ENCODE measurements at places on chromosomes 12 and 14. TPM values are rescaled to one million over a fixed set of nuclear protein-coding genes. Genes with fewer than 3 reads are reported as not detected.

GRCh38 chr12:27449026-27449425 lies 2.5 kb downstream of the SMCO2 start:
- peaks cover 4% of the 10 kb centered on the region for H3K27me3 ChIP-seq
- no peaks in the 10 kb centered on the region for H3K36me3 ChIP-seq
- no peak overlapping the region for H3K27ac ChIP-seq
- no peak for DNase-seq
- no peaks in the 10 kb centered on the region for H3K4me1 ChIP-seq

GRCh38 chr12:124018539-124018938 lies 45.5 kb downstream of the ZNF664 start:
- H3K27ac ChIP-seq: no peak overlapping the region
- H3K4me1 ChIP-seq: no peaks in the 10 kb centered on the region
- H3K27me3 ChIP-seq: no peaks in the 10 kb centered on the region
- no peaks in the 10 kb centered on the region for H3K36me3 ChIP-seq
- no peak overlapping the region for H3K4me3 ChIP-seq

DNA sequence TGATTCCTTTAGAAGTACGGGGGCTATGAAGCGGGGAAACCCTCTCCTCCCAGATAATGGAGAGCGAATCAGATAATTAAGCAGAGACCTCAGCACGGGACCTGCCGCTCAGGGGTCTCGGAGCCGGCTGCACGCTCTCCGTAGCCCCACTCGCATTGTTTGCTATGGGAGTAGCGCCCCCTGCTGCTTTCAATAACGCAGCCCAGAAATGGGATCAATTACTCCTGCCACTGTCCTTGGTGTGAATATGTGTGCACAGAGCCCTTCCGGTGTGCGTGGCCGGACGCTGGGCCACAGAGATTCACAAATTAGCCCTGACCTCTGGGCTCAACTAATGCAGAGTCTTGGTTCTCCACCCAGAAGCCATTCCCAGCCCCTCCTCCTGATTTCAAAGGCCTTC lies 76.4 kb upstream of the TMEM132C start:
- no peak overlapping the region for H3K27ac ChIP-seq
- H3K27me3 ChIP-seq: no peaks in the 10 kb centered on the region
- no peak for DNase-seq
- no peak overlapping the region for H3K4me3 ChIP-seq
- H3K4me1 ChIP-seq: no peaks in the 10 kb centered on the region

- no peaks in the 10 kb centered on the region for H3K4me1 ChIP-seq
- no peak for DNase-seq
- peaks cover 4% of the 10 kb centered on the region for H3K27me3 ChIP-seq
- no peaks in the 10 kb centered on the region for H3K36me3 ChIP-seq
- no peak overlapping the region for H3K27ac ChIP-seq
- H3K4me3 ChIP-seq: no peak overlapping the region
Measured at GRCh38 chr14:51472881-51473280, 178.8 kb upstream of the FRMD6 start.

GRCh38 chr12:76685246-76685678 lies 78.7 kb upstream of the ZDHHC17 start:
- H3K4me1 ChIP-seq: no peaks in the 10 kb centered on the region
- no peak for DNase-seq
- H3K27me3 ChIP-seq: peaks cover 5% of the 10 kb centered on the region
- no peak overlapping the region for H3K27ac ChIP-seq
- no peak overlapping the region for H3K4me3 ChIP-seq
- H3K36me3 ChIP-seq: no peaks in the 10 kb centered on the region

- no peak overlapping the region for H3K27ac ChIP-seq
- DNase-seq: no peak
Measured at GRCh38 chr12:52259657-52260243, 14.7 kb upstream of the KRT86 start.

EFS gene
- total RNA-seq: not detected

IFNG-AS1 gene
- total RNA-seq: 6.2 TPM

MYO1H gene
- total RNA-seq: not detected
